Stimulated activated CD4-positive, alpha-beta T cell treated with anti-CD3 and anti-CD28 coated beads, Interleukin-4, amount 100 ng/mL, for 4 hours (primary cell): ENCODE measurements at places on chromosomes 12 and 14.

DNA sequence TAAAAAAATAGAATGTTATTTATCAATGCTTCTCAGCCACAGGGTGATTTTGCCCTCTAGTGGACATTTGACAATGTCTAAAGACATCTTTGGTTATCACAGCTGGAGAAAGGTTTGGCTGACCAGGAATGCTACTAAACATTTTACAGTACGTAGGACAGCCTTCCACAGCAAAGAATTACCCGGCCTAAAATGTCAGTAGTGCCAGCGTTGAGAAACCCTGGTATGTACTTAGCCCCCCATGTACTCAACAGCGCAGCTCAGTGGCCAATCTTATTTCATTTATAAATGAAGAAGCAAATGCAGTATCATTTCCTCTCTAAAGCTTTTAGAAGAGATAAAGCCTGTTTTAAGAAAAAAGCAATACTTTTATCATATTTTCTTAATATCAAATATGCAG lies 5.8 kb downstream of the MARK3 start:
- DNase-seq = no peak

- no peak for DNase-seq
These were observed 9.6 kb downstream of the SIX1 start for GRCh38 chr14:60639674-60640073.

DNA sequence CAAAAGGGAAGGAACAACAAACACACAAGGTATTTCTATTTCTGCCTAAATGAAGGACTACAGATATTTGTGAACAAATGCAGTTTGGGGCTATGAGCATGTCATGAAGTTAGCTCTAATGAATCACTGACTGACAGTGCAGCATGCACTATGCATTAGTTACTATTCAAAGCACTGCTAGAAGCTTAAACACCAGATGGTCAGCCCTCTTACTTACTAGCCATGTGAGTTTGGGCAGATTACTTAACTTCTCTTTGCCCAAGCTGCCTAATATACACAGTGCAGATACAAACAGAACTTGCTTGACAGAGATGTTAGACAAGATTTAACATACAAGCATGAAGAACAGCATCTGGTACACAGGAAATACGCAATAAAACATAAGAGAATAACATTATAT lies 96.0 kb downstream of the ATXN2 start:
- DNase-seq = no peak

DNA sequence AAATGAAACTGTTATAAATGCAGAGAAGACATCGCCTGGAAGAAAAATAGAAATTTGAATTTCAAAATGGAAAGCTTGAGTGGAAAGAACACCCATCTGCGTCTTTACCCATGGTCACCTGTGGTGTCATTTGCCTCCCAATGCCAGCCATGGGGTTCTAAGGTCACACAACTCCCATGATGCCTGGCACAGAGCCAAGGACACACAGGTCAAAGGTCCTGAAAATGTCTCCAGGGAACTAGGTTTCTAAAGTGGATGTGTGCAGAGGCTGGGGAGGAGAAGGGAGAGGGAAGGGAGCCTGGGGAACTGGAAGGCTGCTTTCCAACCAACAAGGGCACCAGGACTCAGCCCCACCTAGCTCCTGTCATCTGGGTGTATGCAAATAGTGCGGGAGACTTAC lies 724.0 kb upstream of the TMEM132C start:
- no peak for DNase-seq

- DNase-seq = no peak
These were observed 287.4 kb downstream of the ACSS3 start for GRCh38 chr12:81365284-81365683.

DNA sequence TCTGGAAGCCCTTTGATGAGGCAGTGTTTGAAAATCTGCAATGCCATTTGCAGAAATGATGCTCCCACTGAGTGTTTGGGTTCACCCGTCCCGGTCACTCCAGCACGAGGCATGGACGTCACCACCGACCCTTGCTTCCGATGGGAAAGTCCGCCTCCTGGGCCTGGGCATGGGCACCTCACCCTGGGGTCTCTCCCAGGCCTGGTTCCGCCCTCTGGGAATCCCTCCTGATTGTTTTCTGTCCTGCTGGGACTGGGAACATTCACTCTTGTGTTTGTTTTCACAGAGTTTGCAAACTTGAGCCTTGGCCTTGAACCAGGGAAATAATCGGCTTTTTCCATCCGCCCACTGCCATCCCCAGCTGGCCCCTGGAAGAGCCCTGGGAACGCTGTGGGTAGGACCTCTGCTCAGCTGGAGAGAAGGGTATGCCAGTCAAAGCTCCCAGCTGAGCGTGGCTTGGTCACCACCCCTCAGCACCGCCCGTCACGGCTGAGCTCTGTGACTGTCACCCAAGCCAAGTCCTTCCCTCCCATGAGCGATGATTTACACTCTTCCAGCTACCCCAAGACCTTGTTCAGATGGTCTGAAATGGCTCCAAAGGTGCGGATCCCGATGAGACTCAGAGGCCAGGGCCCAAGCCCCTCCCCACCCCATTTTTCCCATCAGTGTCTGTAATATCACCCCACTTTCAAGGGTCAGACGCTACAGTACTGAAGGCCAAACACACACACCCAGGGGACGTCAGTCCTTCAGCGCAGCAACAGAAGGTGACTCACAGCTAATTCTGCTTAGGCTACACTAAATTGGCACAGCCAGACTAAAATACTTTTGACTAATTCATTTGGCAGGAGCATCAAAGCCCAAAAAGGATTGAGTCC lies 34.1 kb upstream of the FZD10 start:
- DNase-seq = no peak

- DNase-seq = no peak
These were observed 24.6 kb downstream of the NIN start for GRCh38 chr14:50806241-50806933.

DNA sequence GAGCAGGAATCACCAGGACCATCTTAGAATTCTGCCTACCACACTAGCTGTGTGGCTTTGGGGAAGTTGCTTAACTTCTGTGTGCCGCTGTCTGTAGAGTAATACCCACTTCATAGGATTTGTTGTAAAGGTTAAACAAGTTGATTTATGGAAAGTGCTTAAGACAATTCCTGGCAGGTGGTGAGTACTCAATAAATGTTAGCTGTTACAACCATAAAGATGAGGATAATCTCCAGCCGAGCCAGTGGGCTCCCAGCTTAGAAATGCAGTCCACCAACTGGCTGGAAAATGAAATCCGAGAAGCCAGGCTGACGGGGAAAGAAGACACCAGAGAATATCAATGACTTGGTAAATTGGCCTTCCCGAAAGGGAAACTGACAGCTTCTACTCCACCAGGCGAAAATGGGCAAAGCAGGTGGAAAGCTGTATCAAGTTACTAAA lies 173.5 kb downstream of the CHST11 start:
- DNase-seq = no peak

- no peak for DNase-seq
These were observed 27.6 kb downstream of the TDP1 start for GRCh38 chr14:89983375-89983774.

GRCh38 chr14:28671425-28671824 lies 95.2 kb upstream of the FOXG1 start:
- no peak for DNase-seq

DNA sequence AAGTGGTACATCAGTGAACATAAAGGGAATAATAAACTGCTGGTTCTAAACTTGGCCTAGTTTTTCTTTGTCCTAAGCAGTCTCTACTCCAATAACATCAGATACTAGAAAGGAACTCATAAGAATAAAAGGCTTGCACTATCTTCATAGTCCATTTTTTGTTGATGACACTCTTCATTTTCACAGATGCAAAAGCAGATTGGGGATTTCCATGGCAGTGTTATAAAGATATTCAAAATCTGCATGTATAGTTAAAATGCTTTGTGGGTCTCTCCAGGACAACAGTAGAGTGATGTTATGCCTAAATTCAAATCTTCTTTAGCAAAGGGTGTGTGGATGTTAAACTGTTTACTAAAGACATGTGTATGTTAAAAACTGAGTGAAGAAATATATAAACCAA lies 745.8 kb downstream of the TRHDE start:
- DNase-seq = no peak

DNA sequence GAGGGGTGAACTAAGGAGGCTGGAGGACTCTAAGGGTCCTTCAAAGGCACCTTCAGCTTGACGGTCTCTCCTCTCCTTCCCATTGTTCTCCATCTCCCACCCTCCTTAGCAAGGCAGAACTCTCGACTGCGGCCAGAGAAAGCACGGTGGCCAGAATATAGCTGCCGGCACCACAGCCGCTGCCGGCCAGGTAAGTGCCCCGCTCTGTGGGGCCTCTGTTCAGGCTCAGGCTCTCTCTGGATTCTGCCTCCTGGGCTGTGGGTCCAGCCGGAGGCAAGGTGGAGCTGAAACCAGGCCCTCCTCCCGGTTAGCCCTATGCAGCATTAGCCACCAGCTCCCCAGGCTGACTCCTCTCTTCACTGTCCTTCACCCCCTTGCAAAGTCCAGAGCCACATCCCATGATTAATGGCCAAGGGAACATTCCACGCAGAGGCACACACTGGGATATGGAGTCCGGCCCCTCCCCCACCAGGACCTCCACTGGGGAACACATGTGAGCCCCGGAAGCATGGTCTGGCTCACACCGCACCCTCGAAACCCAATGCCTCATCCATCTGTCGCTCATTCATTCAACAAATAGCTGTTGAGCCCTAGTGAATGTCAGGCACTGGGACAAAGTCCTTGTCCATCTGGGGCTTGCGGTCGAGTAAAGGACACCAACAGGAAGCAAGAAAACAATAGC lies 25.2 kb downstream of the LTBP2 start:
- no peak for DNase-seq

GRCh38 chr12:62656591-62657362 lies 190.2 kb downstream of the MON2 start:
- no peak for DNase-seq

DNA sequence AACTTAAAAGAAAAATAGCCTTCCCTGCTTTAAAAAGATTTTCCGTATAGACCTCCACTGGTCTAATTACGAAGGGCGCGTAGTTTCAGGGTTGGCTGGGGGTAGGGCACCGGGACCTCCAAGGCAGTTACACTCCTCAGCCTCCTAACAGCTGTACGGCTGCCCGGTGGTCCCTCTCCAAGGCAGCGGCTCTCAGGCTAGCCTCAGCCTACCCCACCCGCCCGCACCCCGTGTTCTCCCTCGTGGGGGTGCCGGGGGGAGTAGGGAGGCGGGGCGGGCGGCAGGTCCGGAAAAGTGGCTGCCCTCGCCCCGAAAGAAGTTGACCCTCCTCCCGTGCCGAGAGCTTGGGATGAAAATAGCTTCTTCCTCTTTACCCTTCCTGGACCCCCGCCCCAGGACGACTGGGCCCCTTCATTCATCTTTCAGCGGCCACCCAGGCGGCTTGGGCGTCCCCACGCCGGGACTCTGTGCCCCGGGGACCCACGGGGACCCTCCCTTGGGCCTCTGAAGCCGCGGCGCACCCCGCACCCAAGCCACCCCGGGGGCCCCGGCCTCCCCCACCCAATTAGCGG lies 991 bp upstream of the RCOR1 start:
- peak; percentile 11 for DNase-seq

DNA sequence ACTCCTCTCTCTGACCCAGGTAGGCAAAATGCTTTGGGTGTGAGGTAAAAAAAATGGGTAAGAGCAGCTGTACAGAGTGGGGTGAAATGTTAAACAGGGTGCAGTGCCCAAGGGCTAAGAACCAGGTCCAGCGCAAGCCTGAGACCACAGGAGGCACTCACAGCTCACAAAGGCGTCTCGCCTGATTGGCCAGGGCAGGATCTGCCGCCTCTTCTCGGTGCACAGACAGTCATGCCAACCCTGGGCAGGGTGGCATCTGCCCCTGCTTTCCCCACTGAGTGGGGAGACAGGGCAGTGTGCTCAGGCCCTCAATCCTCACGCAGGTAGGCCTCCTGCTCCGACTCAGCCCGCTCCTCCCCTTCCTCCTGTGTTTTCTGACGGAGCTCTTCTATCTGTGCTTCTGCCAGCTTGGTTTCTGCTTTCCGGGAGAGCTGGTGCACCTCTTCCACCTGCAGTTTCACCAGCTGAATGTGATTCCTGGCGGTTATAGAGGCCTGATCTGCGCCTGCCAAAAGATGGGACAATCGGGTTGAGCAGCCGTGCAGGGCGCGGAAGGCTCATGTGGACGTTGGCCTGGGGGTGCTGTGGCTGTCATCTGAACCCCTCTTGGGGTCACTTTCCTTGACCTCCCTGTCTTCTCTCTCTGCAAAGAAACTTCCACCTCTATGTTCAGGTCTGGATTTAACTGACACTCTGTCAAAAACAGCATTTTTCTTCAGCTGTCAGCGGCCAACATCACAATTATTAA lies 4.7 kb downstream of the B3GNT4 start:
- DNase-seq = no peak

- no peak for DNase-seq
These were observed 19.7 kb upstream of the RD3L start for GRCh38 chr14:103961928-103962578.

- DNase-seq = no peak
These were observed 1.2 kb downstream of the FBXO34 start for GRCh38 chr14:55272387-55272786.

DNA sequence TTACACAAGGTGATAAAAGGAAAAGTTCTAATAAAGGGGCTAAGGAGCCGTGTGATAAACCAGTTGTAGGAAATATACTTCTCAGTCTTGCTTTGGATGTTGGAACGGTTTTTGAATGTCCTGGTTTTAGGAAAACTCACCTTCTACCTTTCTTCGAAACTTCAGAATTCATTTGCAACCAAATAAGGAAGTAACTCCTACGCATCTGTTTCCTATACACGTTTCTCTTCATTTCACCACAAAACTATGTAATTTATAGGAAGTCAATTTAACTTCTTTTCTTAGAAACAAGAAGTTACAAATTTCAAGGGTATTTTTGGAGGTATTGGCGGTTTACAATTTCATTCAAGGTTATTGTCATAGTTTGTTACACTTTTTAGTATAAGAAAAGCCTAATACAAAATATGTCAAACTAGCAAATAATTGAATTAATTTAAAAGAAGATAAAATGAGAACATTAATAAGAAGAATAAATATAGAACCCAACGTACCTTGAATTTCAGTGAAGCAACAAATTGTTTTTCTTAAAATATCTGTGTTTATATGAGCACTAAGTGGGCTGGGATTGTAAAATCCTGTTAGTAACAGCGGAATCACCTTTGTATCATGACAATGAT lies 33.2 kb upstream of the CD69 start:
- no peak for DNase-seq

DNA sequence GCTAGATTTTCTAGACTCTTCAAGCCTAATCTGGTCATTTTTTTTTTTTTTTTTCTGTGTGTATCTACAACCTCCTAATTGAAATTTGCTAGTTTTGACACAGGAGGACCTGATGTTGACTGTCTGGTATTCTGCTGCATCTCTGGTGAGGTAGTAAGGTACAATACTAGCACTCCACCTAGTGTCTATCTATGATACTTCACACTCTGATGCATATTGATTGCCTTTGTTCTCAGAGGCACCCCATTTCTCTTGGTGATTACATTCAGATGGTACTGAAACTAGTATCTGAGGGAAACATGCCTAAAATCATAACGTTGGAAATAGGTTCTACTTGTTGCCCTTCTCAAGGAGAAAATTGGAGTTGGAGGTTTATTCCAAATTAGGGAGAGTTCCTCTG lies 930.5 kb upstream of the NOVA1 start:
- DNase-seq = no peak

GRCh38 chr14:54047645-54048308 lies 91.2 kb upstream of the BMP4 start:
- DNase-seq = no peak
